ENCODE measurements at places on chromosomes 7 and 10. TPM values are rescaled to one million over a fixed set of nuclear protein-coding genes. Genes with fewer than 3 reads are reported as not detected.

DNA sequence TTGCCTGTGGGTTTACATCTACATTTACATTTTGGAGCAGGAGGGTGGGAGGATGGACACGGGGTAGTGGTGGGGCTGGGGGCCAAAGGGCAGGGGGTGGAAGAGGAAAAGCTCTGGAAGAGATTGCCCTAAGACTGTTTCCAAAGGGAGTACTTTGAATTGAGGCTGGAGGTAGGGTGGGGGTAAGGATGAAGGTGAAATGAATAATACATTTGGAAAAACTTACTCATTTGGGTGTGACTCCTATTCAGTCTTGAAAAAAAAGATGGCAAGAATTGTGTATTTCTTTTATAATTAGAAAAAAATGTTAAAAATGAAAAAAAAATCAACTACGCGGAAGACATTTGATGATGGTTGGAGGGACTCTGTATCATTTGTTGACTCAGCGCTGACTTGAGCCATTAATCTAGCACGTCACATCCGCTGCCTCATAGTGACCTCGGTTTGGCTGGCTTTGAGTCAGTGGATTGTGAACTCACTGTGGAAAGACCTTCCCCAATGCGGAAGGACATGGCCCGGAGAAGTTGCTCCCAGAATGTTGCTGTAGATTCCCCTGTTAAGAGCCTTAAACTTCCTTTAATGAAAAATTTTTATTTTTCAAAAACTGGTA, 2.8 kb downstream of the FAM180A start:
- no peaks in the 10 kb centered on the region for H3K4me1 ChIP-seq
- H3K27me3 ChIP-seq: peaks cover 3% of the 10 kb centered on the region
- no peak overlapping the region for H3K27ac ChIP-seq

The CTTNBP2 gene
- not detected for total RNA-seq

DNA sequence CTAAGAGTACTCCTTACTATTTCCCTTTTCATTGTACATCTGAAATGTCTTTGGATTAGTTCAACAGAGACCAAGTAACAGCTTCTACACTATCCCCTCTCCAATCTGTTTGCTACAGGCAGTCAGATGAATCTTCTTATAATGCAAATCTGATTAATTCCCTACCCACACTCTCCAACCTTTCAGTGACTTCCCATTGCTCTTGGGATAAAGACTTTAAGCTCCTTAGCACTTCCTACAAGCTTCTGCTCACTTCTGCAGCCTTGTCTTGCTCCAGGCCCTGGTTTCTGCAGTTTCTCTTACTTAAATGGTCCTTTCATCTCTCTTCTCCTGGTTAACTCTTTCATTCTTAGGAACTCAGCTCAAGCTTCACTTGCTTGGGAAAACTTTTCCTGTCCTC, 65.2 kb upstream of the FEZF1 start:
- H3K4me1 ChIP-seq: no peaks in the 10 kb centered on the region
- no peaks in the 10 kb centered on the region for H3K36me3 ChIP-seq
- DNase-seq: no peak

- peaks cover 5% of the 10 kb centered on the region for H3K36me3 ChIP-seq
- DNase-seq: no peak
- H3K27me3 ChIP-seq: no peaks in the 10 kb centered on the region
- no peak overlapping the region for H3K4me3 ChIP-seq
- peaks cover 12% of the 10 kb centered on the region for H3K4me1 ChIP-seq
- no peak overlapping the region for H3K27ac ChIP-seq
Observed at GRCh38 chr10:60283397-60283796, 106.3 kb downstream of the ANK3 start.

The EMX2 gene
- not detected for total RNA-seq

DNA sequence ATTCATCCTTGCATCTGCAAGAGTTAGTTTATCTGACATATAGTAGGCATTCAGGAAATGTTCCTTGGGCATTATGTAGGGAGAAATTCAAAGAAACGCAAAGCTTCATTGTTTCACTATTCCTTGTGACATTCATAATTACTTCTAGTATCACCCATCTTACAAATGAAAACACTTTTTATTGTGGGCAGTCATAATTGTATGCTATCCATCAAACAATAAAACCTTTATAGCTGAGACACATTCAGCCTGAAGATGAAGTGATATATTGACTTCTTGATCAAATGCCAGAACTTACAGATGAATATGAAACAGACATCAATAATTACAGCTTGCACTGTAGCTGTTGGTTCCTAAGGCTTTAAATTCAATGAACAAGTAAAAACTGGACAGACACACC, 36.4 kb downstream of the FAM204A start:
- H3K27ac ChIP-seq: no peak overlapping the region
- peaks cover 13% of the 10 kb centered on the region for H3K36me3 ChIP-seq
- no peak overlapping the region for H3K4me3 ChIP-seq
- H3K4me1 ChIP-seq: no peaks in the 10 kb centered on the region
- DNase-seq: no peak

The ERVW-1 gene
- not detected for total RNA-seq

DNA sequence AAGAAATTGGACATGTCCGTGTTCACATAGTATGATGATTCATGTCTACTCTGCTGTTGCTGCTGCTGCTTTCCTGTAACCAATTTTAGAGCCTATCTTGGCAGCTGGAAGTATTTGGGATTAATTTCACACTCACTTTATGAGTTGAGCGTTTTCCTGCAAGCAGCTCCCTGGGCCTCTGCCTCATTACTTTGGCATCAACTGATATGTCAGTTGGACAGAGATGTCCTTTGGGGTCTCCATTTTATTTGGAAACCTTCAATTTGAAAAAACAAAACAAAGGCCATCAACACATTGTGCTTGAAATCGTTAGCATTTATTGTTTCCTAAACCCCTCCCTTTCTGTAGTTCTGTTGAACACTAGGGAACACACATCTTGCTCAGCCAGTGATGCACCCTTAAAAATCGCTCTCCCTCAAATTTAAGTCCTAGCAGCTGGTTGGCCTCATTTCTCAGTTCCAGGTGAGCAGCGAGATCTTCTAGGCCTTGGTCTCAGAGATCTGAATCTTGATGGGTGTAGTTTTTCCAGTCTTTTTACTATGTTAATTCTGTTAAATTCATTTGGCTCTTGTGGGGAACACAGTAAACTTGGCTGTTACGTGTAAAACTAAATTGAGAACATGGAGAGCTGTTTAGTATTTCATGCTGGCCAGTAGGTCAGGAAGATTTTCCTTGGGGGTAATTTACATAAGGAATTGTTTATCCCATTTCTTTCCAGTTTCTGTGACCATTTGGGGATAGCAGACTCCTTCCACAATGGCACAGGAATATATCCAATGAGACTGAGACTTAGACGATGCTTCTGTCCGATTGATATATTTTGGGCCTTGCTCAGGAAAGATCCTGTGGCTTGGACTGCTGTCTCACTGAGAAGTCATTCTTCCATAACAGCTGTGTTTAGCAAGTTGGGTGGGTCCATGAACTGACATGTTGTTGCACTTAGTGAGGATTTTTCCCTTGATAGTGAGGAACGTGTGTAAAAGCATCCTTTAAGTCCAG, 371.6 kb downstream of the BBS9 start:
- no peak overlapping the region for H3K4me3 ChIP-seq
- no peaks in the 10 kb centered on the region for H3K27me3 ChIP-seq
- H3K27ac ChIP-seq: no peak overlapping the region
- no peaks in the 10 kb centered on the region for H3K36me3 ChIP-seq
- H3K4me1 ChIP-seq: no peaks in the 10 kb centered on the region

The RADIL gene
- 0.69 TPM for total RNA-seq

GRCh38 chr7:146094356-146094755, 22.2 kb upstream of the CNTNAP2 start:
- no peak overlapping the region for H3K4me3 ChIP-seq
- H3K36me3 ChIP-seq: no peaks in the 10 kb centered on the region
- no peak overlapping the region for H3K27ac ChIP-seq
- no peak for DNase-seq
- no peaks in the 10 kb centered on the region for H3K4me1 ChIP-seq

DNA sequence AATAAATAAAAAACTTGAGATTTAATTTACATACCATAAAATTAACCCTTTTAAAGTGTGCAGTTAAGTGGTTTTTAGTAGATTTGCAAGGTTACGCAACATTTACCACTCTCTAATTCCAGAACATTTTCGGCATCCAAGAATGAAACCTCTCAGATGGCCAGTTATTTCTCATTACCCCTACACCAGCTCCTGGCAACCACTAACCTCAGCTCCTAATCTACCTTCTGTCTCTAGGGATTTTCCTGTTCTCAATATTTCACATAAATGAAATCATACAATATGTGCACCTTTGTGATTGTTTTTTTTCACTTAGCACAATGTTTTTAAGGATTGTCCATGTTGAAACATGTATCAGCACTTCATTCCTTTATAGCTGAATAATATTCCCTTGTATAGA, 45.1 kb downstream of the INPP5F start:
- H3K4me1 ChIP-seq: peaks cover 22% of the 10 kb centered on the region
- H3K36me3 ChIP-seq: peaks cover 7% of the 10 kb centered on the region
- H3K27ac ChIP-seq: no peak overlapping the region
- no peak for DNase-seq
- H3K4me3 ChIP-seq: no peak overlapping the region
- H3K27me3 ChIP-seq: no peaks in the 10 kb centered on the region

DNA sequence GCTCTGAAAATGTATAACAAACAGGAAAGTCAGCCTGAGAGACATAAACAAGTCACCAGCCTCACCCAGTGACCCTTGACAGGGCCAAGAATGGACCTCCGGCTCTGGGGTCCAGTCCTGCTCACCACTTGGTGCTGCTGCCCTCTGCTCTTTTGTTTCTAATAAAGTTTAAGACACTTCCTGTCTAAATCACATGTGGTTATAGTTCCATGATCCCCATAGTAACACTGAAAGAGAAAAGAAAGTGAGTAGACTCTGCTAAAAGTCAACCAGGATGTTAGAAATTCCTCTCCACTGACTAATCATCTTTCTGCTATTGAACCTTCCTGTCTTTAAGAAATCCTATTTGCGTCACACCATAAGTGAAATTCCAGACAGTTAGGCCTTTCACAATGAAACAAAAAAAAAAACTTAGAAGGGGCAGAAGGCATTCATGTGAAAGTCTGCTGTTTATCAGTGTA, 179.2 kb upstream of the BET1 start:
- H3K27me3 ChIP-seq: peaks cover 5% of the 10 kb centered on the region
- no peak overlapping the region for H3K4me3 ChIP-seq
- no peak for DNase-seq
- H3K27ac ChIP-seq: no peak overlapping the region

- H3K4me3 ChIP-seq: no peak overlapping the region
- no peak for DNase-seq
- H3K36me3 ChIP-seq: no peaks in the 10 kb centered on the region
- no peaks in the 10 kb centered on the region for H3K27me3 ChIP-seq
Observed at GRCh38 chr10:82914655-82915136, 1039.7 kb downstream of the NRG3 start.

GRCh38 chr10:7245505-7245904, 165.3 kb downstream of the SFMBT2 start:
- no peak overlapping the region for H3K4me3 ChIP-seq
- DNase-seq: no peak
- no peaks in the 10 kb centered on the region for H3K27me3 ChIP-seq
- H3K4me1 ChIP-seq: peaks cover 21% of the 10 kb centered on the region

DNA sequence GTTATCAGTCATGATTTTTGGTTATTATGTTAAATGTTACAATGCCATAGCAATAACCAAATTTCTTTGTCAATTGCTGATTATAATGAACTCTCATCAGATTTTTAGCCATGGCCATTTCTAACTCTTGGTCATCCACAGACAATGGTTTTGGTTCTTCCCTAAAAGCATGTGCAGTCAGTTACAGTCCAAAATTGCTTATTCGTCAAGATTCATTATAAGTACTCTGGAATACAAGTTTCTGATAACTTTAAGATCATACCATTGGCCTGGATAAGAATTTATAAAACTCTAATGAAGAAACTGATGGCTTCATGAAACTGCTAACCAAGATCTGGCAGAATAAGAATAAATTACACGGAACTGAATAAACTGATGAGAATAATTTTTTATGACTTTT, 50.9 kb downstream of the PDZD8 start:
- DNase-seq: no peak
- no peak overlapping the region for H3K4me3 ChIP-seq
- H3K36me3 ChIP-seq: peaks cover 8% of the 10 kb centered on the region
- H3K27ac ChIP-seq: no peak overlapping the region
- H3K27me3 ChIP-seq: no peaks in the 10 kb centered on the region

DNA sequence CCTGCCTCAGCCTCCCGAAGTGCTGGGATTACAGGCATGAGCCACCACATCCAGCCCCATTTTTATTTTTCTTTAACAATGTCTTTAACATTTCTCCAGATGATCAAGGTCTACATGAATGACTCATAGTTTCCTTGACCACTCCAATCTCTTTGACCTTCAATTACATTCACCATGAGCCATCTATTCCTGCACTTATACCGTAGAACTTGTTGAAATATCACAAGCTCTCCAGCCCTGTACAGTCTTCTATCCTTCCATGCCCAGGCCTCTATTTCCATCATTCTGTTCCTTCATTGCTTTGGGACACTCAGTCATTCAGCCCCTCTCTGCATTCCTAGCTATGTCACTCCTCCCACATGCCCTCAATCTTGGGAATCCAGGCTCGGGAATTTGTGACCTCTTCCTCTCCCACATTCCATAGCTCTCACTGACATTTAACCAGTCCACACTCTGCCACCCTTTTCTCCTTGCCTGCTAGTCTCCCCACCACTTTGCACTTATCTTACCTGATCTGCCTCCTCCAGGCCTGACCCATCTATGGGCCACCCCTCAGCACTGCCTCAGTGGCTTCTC, 151.8 kb upstream of the STK17A start:
- peaks cover 4% of the 10 kb centered on the region for H3K4me1 ChIP-seq
- no peak overlapping the region for H3K27ac ChIP-seq
- H3K4me3 ChIP-seq: no peak overlapping the region
- no peak for DNase-seq
- H3K27me3 ChIP-seq: no peaks in the 10 kb centered on the region
- H3K36me3 ChIP-seq: no peaks in the 10 kb centered on the region

GRCh38 chr10:79982362-79982800, 33.5 kb upstream of the SFTPD start:
- H3K36me3 ChIP-seq: no peaks in the 10 kb centered on the region
- peaks cover 54% of the 10 kb centered on the region for H3K27me3 ChIP-seq
- peak; percentile 32 for DNase-seq
- H3K4me1 ChIP-seq: peaks cover 24% of the 10 kb centered on the region
- H3K27ac ChIP-seq: no peak overlapping the region

The CFAP69 gene
- total RNA-seq: 0.25 TPM

DNA sequence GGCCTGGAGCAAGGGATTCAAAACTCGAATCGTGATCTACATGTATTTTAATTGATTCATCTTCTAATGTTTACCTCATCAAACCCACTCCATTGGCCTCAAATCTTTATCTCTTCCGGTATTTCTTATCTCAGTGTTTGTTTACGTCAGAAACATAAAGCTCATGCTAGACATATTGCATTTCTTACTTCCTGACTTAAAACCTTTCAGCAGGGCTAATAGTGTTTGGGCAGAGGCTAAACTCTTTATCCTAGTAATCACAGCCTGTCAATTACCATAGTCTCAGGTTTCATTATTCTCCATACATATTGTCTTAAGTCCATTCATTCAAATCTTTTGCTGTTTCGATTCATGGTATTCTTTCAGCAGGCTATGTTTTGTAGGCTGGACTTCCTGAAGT, 81.3 kb upstream of the AGR3 start:
- no peaks in the 10 kb centered on the region for H3K27me3 ChIP-seq
- no peak overlapping the region for H3K27ac ChIP-seq
- no peaks in the 10 kb centered on the region for H3K4me1 ChIP-seq

The TMEM130 gene
- total RNA-seq: 0.23 TPM

- H3K27ac ChIP-seq: no peak overlapping the region
- no peak for DNase-seq
- H3K4me1 ChIP-seq: peaks cover 8% of the 10 kb centered on the region
- H3K4me3 ChIP-seq: no peak overlapping the region
Observed at GRCh38 chr10:11035301-11035991, 17.8 kb downstream of the CELF2 start.

Measured in activated CD4-positive, alpha-beta T cell treated with anti-CD3 and anti-CD28 coated beads for 36 hours (primary cell).